ENCODE measurements at places on chromosomes 5 and 9.

DNA sequence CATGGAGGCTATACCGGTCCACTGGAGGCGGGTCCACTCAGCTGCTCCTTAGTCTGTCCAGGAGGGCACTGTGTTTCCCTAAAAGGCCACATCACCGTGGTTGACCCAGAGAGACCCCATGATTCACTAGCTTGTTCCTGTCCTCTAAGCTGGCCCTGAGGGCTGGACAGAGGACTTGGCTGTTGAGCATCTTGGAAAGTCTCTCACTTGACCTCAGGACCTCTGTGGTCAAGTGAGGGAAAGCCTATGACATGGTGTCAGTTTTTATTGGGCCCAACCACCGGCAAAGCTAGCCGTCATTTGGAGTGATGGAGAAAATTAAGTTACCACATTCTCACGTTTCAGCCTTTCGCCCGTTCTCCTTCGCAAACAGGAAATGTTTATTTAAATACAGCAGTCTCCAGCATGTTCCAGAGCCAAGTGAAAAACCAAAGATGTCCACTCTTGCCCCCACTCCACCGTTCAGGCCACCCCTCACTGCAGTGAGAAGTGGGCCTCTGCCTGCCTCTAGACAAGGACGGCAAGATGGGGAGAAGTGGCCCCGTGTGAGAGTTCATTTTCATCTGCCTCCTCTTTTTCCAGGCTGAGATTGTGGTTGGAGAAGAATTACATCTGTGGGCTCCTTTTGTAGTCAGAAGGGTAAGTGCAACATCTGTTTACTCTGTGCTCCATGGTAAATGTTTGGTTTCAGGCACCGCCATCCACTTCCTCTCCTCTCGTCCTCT, 4.4 kb downstream of the SLIT3 start:
- DNase-seq: no peak

- DNase-seq: peak; percentile 59
These were observed 5.2 kb downstream of the EXOC3 start for GRCh38 chr5:448061-448765.

- no peak for DNase-seq
These were observed 188.6 kb downstream of the SNX18 start for GRCh38 chr5:54705994-54706653.

DNA sequence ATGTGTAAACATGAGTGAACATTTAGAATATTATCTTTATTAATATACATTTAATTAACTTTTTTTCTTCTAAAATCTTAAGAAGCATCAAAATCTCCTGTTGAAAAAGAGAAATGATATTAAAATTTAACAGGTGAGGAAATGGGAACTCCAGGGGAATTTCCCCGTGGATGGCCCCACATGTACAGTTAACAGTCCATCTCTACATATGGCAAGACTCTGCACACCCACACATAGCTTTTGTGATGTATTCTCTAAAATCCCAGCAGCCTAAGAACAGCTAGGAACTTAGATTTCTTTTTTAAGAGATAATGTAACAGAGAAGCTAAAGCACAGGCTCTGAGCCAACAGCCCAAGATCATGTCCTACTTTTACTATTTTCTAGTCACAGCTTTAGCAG, 556.3 kb upstream of the RGMB start:
- DNase-seq: no peak

DNA sequence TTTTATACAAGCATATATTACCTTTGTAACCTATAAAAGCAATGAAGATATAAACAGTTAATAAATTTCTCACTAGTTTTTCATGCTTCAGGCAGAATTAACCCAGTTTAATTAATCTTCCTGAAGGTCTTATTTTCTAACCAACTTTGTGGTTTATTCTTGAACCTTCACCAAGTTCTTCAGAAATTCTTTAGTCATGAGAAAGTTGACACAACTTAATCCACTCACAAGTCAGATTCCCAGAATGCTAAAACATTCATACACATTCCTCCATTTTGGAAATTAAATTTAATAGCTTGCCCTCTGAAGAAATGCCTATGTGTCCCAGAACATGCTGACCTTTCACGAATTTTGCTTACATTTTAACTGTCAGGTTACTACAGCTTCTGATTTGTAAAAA, 105.4 kb upstream of the PAM start:
- no peak for DNase-seq

GRCh38 chr5:143801252-143801939, 10.6 kb upstream of the HMHB1 start:
- DNase-seq: no peak

DNA sequence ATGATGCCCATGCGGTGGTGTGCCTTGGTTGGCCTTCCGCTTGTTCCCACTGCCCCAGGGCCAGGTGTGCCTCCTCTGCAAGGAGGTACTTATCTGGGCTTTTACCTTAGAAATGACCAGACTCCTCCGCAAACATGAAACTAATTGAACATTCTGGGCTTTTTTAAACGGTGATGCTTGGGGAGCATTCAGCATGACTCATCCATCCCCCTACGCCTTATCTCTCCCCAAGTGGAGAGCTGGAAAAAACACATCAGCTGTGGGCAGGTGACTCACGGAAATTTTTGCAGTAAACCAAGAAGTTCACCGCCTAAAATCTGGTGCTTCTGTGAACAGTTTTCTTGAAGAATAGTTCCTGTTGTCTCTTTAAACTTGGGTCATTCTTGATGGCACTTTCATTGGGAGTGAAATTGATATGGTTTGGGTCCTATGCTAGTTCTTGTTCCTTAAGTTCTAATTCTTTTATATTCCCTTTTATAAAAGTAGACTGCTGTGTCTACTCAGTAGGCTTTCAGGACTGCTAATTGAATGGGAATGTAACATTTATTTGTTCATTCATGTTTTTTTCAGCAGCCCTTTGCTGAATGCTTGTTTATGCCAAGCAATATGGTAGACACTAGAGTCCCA, 39.6 kb downstream of the SFXN1 start:
- peak; percentile 58 for DNase-seq

DNA sequence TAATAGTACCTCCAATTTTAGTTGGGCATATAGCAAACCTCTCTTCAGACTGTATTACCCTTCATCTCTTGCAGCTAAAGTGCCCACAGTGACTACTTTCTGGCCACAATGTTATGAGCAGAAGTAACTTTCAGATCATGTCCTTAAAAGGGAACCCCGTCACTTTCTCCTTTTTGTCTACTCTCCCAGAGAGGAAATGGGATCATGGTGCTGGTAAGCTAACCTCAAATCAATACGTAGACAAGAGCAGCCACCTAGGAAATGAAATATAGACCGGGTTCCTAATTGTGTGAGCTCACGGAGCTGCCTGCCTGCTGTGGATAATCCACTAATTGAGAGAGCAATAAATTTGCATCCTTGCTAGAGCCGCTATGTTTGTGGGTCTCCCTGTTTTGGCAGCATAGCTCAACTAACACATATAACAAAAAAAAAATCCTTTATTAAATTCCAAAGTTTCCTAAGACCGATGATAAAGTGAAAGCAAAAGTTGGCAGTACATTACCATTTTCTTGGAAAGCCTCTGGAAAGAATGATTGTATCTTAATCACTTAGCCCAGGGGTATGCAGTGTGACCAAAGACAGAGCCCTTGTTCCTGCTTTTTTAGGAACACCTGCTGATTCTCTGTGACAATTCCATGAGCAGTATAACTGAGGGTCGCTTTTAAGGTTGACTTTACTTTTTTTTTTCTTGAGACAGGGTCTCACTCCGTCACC, 5.6 kb upstream of the IL7R start:
- no peak for DNase-seq

- DNase-seq: no peak
These were observed 141.5 kb downstream of the TSSK1B start for GRCh38 chr5:113293068-113293974.

- peak; percentile 96 for DNase-seq
These were observed 12.3 kb downstream of the PRR7 start for GRCh38 chr5:177458912-177459350.

GRCh38 chr5:68229416-68229815, 13.9 kb downstream of the PIK3R1 start:
- DNase-seq: no peak

- no peak for DNase-seq
These were observed 37.2 kb downstream of the OLFML2A start for GRCh38 chr9:124814164-124814535.

GRCh38 chr5:176687881-176688280, 40.6 kb downstream of the TSPAN17 start:
- DNase-seq: no peak

DNA sequence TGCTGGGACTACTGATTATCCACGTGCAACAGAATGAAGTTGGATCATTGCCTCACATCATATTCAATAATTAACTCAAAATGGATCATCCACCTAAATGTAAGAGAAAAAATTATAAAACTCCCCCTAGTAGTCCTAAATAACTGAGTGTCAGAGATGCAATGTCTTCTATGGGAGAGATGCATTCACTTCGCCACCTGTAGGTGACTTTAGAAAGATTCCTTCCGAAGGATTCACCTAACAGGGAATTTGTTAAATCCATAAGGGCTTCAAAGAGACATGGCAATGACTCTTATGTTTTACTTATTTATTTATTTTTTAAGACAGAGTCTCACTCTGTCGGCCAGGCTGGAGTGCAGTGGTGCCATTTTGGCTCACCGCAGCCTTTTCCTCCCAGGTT, 526.0 kb downstream of the MTRR start:
- DNase-seq: no peak

DNA sequence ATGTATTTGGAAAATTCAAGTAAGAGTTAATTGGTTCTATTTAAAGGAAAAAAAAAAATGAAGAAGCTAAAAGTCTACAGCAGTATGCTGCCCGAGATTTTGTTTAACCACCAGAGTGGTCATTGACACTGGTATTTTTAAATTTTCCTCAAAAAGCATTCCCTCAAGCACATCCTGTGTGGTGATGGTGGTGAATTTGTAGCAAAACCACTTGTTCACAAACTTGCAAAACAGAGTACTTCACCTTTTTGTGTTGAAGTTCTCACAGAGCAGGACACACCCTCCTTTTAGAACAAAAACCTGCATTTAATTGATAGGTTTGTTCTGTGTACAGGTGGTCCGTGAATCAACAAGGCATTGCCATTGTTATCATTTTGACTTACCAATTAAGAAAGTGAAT, 374.2 kb downstream of the EFNA5 start:
- no peak for DNase-seq

DNA sequence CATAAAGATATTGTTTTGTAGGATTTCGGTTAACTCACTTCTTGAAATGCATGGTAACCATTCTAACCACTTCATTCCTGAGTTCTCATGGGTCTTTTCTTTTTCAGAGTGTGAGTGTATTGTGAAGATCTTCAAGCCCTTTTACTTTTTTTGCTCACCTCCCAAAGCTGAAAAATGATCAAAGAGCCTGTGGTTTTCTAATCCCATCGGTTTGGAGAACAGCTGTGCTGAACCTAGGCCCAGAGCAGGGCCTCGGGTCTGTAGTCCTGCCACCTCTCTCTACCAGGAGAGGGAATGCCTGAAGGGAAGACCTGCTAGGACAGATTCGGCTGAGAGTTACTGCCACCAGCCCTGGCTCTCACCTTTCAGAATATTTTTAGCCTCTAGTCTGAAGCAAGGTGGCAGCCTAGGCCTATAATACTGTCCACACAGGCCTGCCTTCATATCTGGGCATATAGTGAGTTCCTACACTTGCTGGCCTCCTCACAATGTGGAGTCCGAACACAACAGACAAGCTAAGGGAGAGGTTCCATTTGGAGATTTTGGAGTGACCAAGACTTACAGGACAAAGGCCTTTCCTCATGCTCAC, 13.8 kb downstream of the RGMB start:
- DNase-seq: no peak

DNA sequence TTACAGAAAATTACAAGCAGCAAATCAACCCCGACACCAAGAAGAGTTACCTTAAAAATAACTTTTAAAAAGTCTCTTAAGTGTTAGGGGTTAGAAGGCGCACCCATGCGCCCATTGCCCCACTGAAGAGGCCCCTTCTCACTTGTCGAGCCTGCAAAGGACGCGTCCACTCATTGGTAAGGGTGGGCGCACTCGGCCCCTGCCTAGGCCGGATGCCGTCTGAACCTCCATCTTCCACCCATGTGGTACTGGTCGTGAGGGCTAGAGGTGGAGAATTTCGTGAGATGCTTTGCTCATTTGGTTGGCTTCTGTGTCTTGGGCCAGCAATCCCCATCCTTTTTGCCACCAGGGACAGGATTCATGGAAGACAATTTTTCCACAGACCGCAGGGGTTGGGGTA, 27.5 kb upstream of the LRRC14B start:
- DNase-seq: no peak

DNA sequence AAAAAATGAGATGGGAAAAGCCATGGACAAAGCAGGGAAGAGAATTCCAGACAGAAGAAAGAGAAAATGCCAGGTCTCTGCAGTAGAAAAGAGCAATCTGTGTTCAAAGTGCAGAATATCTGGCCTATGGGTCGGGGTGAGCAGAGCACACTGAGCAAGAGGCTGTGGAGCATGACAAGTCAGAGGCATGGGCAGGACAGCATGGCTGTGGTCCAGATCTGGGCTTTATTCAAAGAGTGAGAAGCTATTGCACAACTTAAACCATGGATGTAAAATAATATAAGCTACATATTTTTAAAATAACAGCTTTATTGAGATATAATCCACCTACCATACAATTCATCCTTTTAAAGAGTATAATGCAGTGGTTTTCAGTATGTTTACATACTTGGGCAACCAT, 133.1 kb upstream of the SPDL1 start:
- DNase-seq: no peak

DNA sequence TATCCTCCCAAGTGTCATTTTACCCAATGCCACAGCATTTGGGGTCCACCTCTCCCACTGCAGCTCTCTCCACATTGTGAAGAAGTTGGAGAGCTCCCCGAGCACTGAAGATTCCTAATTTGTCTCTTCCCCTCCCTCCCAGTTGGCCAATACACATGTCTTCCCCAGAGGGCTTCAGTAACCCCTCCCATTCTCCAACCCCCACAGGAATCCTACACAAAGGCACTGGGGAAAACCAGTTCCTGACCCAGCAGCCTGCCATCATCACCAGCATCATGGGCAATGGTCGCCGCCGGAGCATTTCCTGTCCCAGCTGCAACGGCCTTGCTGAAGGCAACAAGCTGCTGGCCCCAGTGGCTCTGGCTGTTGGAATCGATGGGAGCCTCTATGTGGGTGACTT, 87.3 kb upstream of the WWC1 start:
- DNase-seq: no peak

- DNase-seq: peak; percentile 23
These were observed 33.1 kb upstream of the MVB12B start for GRCh38 chr9:126293522-126293889.

DNA sequence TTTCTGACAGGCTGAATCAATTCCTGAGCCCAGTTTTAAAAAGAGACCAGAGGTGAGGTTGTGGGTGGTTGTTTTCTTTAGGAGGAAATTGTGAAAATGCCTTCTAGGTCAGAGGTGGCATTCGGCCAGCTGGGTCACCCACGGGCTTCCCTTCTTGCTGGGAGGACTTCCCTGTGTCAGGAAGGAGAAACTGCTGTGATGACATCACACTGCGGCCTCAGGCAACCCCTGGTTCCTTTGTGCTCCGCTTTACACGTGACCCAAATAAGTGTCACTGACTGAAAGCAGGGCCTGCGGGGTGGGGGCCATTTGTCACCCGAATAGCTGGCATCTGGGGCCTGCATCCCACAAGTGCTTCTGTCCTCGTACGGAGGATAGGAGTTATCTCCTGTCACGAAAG, 39.7 kb downstream of the FABP6 start:
- peak; percentile 77 for DNase-seq

- no peak for DNase-seq
These were observed 524.4 kb upstream of the CHD1 start for GRCh38 chr5:99453196-99453595.
